ENCODE measurements at places on chromosomes 4 and X. TPM values are rescaled to one million over a fixed set of nuclear protein-coding genes. Genes with fewer than 3 reads are reported as not detected.

Gene IL3RA
- 19.2 TPM for total RNA-seq

Gene GLOD5
- total RNA-seq = 2.0 TPM

DNA sequence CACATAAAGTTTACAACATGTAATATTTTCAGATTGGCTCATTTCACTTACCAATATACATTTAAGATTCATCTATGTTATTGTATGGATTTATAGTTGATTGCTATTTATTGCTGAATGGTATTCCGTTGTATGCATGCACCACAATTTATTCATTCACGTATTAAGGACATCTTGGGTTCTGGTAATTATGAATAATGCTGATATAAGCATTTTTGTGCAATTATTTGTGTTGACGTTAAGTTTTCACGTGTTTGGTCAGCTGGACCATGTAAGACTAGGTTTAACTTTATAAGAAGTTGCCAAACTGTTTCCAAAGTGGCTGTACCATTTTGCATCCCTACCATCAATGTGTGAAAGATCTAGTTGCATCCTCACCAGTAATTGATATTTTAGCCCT, 35.1 kb downstream of the MAGEB10 start:
- peaks cover 4% of the 10 kb centered on the region for H3K27me3 ChIP-seq
- H3K36me3 ChIP-seq = no peaks in the 10 kb centered on the region
- no peak overlapping the region for H3K4me3 ChIP-seq
- no peak for DNase-seq
- no peak overlapping the region for H3K27ac ChIP-seq

DNA sequence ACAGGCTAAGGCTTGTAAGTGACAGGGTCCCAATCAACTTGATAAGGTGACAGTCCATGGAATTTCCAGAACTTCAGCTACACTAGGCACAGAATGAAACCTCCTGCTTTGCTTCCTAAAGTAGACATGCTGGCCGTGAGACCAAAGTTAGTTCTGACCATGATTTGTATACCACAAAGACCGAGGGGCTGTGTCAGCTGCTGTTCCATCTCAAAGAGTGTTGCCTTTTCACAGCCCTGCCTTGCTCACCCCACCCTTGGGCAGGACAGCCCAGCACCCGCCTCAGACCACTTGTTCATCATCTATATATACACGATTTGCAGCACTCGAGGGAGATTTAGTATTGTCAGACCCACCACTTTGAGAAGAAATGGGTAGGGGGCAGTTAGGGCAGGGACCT, 5.3 kb downstream of the IDS start:
- H3K4me3 ChIP-seq = no peak overlapping the region
- H3K4me1 ChIP-seq = peaks cover 9% of the 10 kb centered on the region
- no peak overlapping the region for H3K27ac ChIP-seq
- peaks cover 22% of the 10 kb centered on the region for H3K36me3 ChIP-seq
- no peak for DNase-seq

GRCh38 chrX:96752781-96753180, 68.1 kb downstream of the DIAPH2 start:
- no peak overlapping the region for H3K27ac ChIP-seq
- no peaks in the 10 kb centered on the region for H3K36me3 ChIP-seq
- H3K4me3 ChIP-seq = no peak overlapping the region
- H3K27me3 ChIP-seq = peaks cover 15% of the 10 kb centered on the region
- H3K4me1 ChIP-seq = no peaks in the 10 kb centered on the region
- DNase-seq = no peak

Data from lung (tissue), 17 donors.